ENCODE measurements at places on chromosomes 3 and 15.
A peak's percentile ranks its signal among the peaks of the same experiment; 100 is the strongest.

DNA sequence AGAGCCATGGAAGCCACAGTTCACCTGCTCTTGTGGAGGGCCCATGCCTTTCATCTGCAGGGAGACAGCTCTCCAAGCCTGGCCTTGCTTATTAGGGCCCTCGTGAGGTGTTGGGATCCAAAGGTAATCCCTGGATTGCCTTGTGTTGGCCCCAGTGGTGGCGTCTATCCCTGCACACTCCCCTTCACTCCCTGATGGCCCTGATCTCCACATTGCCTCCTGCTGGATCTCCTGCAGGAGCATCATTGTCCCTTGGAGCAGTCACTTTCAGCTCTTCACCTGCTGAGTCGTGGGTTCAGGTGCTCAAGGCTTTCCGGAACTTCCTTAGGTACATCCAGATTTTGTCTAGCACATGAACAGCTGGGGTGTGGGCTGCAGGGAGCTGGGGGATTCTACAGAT lies 7.0 kb downstream of the PPCDC start:
- no peak for DNase-seq

- DNase-seq, result no peak
Observed at GRCh38 chr3:120820748-120821147, 78.2 kb downstream of the GTF2E1 start.

DNA sequence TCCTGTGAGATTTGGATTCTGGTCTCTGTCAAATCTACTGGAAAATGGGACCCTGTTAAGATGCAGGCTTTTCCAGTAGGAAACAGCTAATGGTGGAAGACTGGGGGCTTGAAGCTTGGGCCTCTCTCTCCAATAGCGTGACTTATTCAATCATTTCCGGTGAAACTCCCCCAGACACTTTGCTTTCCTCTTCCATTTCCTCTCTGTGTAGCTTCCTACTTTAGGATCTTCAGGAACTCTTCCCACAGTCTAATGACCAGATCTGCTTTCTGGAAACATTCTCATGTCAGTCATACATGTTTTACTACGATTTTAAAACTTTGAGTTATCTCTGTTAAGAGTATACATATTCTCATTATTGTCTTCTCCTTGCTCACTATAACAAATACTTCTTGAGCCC lies 28.0 kb upstream of the TPRG1 start:
- DNase-seq, result no peak

- DNase-seq, result no peak
Observed at GRCh38 chr15:95368191-95368590, 962.3 kb upstream of the NR2F2 start.

GRCh38 chr3:50588759-50589433 lies 19.6 kb downstream of the HEMK1 start:
- DNase-seq, result no peak

DNA sequence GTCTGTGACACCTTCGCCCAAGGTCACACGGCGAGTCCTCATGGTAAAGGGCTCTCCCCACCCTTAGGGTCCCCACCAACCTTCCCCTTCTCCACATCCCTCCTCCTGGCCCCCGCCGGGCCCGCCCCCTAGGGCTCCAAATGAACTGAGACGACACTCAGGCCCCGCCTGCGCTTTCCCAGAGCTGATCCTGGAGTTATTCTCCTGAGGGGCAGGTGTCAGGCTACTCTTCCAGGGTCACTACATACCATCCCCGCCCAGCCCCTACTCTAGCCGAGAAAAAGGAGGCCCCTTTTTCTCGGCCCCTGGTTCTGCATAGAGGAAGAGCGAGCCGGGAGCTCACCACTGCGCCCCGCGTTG lies 292 bp downstream of the USP4 start:
- DNase-seq, result peak; percentile 40

DNA sequence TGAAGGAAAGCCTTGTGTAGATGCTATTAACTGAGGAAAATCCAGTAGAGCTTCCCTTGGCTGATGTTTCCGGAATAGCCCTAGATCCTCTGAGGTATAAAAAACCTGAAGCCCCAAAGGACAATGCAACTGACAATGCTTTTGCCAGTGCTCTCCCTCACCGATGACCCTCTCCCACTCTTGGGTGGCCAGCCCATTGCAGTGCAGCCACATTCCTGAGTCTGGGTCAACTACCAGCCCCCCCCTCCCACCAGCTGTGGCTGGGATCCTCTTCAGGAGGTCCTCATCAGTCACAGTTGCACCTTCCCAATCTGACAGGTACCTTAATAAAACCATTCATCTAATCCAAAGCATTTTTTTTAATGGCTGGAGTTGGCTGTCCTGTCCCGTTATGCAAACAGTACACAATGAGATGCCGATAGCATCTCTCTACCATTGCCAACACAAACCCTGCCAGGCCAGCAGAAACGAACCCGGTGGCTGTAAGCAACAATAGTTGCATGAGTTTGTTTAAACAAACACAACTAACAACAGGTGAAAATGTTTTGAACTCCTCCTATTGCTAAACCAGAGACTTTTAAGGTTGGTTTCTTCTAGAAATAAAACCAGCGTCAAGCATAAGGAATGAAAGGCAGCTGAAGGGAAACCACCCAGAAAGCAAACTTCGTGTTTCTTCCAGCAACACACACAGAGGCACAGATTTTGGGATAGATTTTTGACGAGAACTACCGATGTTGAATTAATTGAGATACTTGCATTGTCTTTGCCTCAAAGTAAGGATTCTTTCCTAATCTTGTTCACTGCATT lies 128.3 kb upstream of the ARHGEF3 start:
- DNase-seq, result no peak

- DNase-seq, result no peak
Observed at GRCh38 chr3:36678216-36679013, 85.9 kb downstream of the DCLK3 start.

GRCh38 chr15:50979041-50979440 lies 70.6 kb downstream of the AP4E1 start:
- no peak for DNase-seq

DNA sequence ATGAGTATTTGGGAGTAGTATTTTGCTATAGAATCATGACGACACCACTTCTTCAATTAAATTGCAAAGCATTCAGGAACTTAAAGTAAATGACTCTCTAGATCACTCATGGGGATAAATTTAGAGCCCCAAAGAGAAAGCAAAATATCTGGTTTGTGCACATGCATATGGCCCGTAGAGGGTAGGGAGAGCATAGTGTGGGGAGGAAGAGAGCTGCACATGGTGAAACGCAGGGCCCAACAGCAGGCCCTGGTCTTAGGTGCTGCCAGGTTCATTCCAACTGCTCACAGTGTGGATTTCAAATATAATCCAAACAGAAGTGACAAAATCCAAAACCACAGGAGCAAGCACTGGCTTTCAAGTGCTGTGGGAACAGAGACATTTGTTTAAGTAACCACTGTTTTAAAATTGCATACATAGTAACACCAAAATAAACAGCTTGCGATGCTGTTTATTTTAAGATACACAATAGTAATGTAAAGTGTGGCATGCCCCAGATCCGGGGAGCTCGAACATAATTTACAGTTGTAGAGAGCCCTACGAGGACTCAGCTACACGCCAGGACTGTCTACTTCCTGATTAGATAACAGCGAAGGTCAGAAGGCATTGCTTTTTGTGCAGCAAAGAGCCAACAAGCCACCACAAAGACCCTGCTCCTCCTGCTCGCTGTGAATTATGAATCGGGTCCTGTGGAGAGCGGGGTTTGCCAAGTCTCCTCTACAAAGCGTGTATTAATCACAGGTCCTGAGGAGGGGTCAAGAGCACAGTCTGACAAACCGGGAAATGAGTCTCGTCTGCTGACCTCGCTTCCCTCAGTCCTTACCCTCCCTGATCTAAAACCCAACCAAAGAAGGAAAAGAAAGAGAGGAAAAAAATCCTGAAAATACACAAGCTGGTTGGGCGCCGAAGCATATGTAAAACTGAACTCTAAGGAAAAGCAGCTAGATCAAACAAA lies 80.6 kb downstream of the MEIS2 start:
- no peak for DNase-seq

- DNase-seq, result no peak
Observed at GRCh38 chr3:83823095-83823494, 1135.7 kb upstream of the CADM2 start.

DNA sequence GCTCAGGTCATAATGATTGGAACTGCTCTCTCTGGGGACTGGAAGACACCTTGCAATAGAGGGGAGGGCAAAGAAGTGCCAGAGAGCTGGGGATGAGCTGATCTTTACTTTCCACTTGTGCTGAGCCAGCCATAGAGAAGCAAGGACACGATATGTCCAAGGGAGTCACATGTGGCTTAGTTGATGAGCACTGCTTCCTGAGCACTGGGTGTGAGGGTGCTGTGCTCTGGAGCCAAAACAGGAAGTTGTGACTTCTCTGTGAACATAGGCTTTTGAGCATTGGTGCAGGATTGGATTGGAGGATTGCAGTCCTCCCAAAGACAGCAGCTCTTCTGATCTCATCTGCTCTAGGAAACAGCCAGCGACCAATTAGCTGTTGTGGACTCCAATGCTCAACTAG lies 6.7 kb downstream of the PARP14 start:
- no peak for DNase-seq

- DNase-seq, result no peak
Observed at GRCh38 chr15:28047277-28047676, 51.8 kb downstream of the OCA2 start.

DNA sequence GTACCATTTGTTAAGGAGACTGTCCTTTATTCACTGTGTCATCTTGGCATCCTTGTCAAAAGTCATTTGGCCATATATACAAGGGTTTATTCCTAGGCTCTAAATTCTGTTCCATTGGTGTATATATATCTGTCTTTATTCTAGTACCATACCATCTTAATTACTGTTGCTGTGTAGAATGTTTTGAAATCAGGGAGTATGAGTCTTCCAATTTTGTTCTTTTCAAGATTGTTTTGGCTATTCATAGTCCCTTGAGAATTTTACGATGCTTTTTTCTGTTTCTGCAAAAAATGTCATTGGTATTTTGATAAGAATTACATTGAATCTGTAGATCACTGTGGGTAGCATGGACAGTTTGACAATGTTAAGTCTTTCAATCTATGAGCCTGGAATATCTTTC lies 28.7 kb downstream of the PFN2 start:
- no peak for DNase-seq

GRCh38 chr3:174821477-174821876 lies 37.7 kb upstream of the NAALADL2 start:
- no peak for DNase-seq

DNA sequence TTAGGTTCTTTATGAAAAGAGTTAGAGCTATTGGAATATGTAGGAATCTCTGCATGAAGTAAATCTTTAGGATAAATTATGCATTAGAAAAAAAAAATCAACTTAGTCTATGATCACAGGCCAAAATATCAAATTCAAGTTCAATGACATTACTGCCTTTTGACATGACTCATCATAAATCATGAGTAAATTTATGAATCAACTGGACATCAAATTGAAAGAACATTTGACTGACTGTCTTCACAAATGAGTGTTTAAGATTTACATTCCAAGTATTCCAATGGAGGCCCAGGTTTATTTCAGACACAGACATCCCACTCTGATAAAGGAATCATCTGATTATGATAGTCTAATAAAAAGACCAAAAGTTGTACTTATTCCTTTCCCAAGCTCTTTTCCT lies 192.8 kb upstream of the TTC14 start:
- DNase-seq, result no peak

DNA sequence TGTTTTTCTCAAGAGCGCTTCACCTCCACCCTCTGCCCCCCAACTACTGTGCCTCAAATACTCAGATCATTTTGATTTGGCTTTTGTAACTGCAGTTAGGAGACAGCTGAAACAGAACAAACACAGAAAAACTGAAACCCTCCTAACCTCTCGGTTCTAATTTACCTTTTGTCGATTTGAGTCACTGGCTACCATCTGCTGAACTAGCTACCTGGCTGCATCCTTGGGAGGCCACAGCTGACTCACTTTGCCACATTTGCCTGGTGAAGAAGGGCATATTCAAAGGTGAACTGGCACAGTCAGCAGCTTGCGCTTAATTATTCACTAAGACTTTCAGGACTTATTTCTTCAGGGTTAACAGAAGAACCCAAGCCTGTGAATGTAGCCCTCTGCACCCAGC lies 117.7 kb downstream of the FOXB1 start:
- no peak for DNase-seq

Measured in neural crest cell (in vitro differentiated cells).